ENCODE measurements at places on chromosomes 3 and 15.
A peak's percentile ranks its signal among the peaks of the same experiment; 100 is the strongest.

DNA sequence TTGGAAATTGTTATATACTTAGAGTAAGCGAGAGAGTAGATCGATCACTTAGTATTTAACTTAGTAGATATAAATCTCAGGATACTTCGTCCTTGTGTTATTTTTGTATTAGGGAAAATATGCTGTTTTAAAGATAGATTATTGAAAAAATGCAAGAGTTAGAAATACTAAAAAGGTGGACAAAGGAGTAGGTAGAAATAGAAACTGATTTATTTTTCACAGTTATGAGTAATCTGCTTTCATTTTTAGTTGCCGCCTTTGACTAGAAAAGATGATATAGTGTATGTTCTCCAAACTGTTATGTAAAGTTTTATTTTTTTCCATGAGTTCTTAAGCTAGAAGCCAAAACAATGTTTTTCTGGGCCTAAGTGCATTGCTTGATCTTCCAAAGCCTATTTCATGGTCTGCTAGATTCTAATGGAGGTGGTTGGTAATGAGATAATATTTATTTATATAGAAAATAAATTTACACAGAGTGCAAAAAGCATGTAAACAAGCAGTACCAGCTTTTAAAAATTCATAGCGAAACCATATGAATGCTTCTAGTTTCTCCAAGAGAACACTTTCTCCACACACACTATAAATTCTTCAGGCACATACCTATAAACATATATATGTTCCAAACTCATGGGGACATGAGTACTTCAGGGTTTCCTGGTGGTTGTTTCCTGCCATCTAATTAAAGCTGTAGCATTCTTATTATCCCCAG, 61.1 kb downstream of the DIPK2A start:
- DNase-seq = peak; percentile 38

DNA sequence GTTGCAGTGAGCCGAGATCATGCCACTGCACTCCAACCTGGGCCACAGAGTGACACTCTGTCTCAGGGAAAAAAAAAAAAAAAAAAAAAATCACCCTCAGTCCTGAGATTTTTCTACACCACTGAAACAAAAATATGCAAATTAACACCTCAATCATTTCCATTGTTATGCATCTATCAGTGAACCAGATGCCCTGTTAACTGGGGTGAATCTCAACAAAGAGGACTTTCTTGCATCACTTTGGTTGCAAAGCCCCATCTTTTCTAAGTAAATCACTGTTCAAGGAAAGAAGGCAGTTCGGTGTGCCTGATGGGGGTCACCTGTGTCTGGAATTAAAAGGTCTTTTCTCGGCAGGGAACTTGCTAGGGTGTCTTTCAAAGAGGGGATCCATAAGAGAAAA, 421.6 kb downstream of the EPHB1 start:
- no peak for DNase-seq

GRCh38 chr15:44385344-44385942, 42.0 kb upstream of the CTDSPL2 start:
- no peak for DNase-seq

DNA sequence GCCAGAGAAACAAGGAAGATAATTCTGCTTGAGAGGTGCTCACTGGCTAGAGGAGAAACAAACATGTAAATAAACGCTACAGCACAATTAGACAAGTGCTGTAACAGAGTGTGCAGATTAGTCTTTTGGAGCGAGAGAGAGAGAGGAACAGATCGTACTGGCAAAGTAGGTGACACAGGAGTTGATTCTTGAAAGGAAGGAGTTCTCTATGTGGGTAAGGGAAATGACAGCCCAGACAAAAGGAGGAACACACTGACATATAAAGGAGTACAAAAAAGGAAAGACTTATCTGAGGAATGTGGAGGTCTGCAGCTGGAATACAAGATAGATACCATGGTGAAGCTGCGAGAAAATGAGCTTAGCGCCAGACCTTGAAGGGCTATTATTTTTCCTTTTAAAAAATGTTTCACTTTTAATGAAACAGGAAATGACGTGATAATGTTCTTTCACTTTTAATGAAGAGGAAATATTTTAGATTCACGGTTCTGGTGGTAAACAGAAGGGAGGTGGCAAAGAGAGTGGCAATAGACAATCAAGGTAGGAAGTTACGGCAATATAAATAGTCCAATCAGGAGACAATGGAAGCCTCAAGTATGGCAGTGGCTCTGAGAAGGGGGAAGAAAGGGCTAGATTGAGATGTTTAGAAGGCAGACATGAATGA, 202.9 kb downstream of the VPS13C start:
- DNase-seq = peak; percentile 32

DNA sequence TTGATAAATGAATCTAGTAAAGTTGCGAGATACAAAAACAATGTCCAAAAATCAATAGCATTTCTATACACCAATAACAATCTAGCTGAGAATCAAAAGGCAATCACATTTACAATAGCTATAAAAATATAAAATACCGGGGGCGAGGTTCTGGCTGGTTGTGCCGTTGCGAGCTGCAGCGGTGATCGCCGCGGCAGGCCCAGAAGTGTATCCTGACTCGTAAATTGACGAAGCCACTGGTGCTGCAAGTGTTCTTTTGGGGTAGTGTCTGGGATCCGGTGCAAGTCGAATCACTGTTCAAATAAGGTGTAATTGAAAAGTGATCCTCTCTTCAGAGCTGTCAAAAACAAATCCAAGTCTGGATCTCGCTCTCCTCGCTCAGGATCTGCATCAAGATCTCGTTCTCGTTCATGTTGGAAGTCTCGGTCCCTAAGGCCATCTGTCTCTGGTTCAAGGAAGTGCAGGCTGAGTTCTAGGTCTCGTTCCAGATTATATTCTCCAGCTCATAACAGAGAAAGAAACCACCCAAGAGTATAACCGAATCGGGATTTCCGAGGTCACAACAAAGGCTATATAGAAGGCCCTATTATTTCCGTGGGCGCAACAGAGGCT, 80.1 kb upstream of the STT3B start:
- DNase-seq = no peak

GRCh38 chr3:151268267-151269235, 9.8 kb downstream of the P2RY14 start:
- peak; percentile 53 for DNase-seq

DNA sequence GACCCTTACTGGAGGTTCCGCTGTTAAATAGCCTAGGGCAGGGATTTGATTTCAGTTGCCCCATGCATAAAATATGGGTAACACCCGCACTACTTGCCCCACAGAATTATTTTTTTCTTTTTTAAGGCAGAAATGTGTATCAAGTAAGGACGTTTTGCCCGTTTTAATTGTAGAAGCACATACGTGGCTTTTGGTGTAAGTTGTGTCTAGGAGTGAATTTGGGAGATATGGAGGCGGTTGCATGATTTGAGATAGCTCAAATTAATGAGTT, 636 bp upstream of the LRRC58 start:
- no peak for DNase-seq

DNA sequence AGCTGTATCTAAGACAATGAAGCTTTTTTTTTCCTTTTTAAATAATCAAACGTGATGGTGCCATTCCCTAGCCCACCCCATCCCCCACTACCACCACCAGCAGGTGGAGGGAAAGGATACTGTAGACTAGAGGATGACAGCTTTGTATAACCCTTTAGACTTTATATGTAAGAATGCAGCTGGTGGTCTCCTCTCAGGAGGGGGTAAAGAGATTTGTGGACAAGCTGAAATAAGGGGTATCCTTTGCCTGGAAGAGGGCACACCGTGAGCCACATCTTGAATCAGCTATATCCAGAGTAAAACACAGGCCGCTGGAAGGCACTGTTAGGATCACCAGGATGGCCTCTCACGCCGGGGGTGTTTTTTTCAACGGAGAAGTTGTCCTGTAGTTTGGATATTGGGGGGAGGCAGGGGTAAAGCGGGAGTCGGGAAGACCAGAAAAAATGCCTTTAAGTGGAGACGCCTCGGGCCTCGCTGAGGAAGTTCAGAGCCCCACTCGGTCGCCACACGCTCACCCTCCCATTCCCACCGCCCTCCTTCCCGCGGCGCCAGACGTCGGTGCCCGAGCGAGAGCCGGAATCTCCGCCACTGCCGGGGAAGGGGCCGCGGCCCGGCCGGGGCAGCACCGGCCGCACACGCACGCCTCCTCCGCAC, 986 bp downstream of the KPNA4 start:
- no peak for DNase-seq

GRCh38 chr3:126979046-126979628, 3.8 kb upstream of the PLXNA1 start:
- DNase-seq = no peak
